ENCODE measurements at places on chromosomes 2 and 18.
A peak's percentile ranks its signal among the peaks of the same experiment; 100 is the strongest.

GRCh38 chr2:26778507-26778906 lies 7.3 kb upstream of the CENPA start:
- DNase-seq: no peak

GRCh38 chr18:26052505-26052904 lies 37.9 kb downstream of the SS18 start:
- DNase-seq: no peak

- no peak for DNase-seq
These were observed 59.8 kb downstream of the BMP10 start for GRCh38 chr2:68811364-68811763.

DNA sequence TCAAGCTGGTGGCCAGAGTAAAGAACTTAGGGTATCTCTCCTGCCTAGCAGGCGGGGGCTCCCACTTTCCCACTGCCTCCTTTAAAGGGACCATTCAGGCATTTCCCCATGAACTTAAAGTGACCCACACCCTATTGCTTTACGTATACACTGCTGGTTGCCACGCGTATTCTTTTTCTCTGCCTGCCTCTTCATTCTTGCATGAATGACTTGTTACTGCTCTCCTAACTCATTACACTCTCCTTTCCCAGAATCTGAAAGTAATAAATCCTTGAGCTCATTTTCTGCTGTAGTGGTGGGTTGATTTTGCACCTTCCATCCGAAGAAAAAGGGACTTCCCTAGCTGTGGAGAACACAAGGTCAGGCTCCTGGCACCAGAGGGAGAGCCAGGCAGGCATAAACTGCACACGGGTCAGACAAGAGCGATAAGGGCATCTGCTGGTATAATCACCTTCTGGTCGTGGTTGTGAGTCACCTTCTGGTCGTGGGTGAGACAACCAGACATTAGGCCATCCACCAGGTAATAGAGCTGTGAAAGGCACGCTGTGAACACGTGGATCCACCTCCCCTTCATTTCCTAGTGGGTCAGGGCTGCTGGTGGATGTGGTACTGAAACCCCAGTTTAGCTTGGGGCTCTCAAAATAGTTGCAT lies 950.3 kb downstream of the SOCS6 start:
- no peak for DNase-seq

GRCh38 chr2:43070676-43071502 lies 155.5 kb downstream of the ZFP36L2 start:
- DNase-seq: no peak

DNA sequence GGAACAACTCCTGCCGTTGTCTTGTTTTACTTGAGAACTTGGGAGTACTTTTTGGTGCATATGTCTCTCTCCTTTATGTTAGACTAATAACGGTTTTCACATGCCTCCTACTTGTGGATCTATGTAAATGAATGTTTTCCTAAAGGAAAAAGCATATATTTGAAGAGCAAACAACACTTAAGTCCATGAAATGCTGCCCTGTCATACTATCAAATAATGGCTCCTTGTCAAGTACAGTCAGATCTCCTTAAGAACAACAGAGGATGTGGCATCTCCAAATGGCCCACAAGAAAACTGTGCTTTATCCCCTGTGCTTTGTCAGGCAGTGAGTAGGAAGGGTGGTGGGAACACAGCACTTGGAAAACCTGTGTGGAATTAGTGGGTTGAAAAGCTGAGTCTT lies 198.2 kb downstream of the PTGR3 start:
- DNase-seq: no peak

DNA sequence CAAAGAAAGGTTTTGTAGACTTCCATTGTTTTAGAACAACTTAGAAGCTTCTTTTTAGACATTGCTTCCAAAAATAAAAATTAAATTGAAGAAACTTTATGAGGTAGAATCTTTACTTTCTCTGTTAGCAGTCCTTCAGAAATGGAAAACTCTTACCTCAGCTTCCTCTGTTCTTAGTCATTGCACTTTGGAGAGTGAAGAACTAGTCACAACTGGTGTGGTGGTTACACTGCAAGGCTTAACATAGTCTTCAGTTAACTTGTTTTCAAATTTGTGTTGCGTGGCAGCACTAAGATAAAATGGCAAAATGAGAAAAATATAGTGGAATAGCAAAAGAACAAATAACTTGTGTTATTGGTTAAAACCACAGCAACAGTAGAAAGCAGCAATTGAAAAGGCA lies 332.6 kb downstream of the KIAA1328 start:
- no peak for DNase-seq

- no peak for DNase-seq
These were observed 67.2 kb upstream of the ATL2 start for GRCh38 chr2:38444247-38444646.

DNA sequence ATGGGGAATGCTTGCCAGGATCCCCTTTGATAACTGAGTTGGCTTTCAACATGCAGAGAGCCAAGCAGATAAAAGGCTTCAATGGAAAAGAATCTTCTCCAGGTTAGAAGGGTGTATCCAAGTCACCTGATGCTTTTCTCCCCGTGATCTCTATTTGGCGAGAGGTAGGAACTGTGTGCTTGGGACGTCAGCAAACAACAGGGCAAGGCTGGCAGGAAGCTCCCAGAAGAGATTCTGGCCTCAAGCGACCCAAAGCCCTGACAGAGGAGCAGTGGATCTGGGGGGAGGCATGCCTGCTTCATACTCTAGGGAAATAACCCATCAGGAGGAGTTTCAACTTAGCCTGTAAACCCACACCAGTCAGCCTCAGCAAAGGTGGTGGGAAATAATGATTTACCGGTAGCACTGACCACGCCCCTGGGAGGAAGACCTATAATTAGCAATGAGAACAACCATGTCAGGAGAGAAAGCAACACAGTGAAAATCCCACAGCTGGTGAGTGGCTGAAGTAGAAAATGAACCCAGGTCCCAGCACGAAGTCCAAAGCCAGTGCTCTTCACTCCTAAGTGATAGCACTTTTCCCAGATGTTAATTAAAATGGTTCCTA lies 76.3 kb upstream of the SEC11C start:
- DNase-seq: no peak

GRCh38 chr2:8543383-8544170 lies 138.3 kb upstream of the ID2 start:
- no peak for DNase-seq

DNA sequence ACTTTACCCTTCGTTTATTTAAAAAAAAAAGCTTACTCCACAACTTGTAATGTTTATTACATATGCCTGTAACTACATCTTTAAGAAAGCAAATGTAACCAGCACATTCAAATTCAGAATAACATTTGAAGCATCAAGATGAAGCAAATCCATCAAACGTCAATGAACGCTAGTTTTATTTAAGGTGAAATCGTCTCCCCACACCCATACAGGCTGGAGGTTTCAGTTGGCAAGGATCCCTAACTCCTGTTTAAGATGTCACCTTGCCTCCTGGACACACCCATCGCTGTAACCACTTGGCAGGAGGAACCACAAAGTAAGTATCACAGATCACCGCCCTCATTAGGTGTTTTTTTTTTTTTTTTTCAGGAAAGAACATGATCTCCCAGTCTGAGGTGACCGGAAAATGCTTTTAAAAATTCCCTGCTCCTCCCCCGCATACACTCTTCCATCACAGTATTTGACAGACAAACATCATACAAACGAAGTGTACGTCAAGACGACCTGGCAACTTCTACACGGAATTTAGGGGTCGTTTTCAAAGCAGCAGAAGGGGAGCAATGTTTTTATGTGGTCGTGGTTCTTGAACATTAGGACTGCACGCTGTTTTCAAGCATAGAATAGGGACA lies 19.7 kb upstream of the STPG4 start:
- DNase-seq: peak; percentile 36

DNA sequence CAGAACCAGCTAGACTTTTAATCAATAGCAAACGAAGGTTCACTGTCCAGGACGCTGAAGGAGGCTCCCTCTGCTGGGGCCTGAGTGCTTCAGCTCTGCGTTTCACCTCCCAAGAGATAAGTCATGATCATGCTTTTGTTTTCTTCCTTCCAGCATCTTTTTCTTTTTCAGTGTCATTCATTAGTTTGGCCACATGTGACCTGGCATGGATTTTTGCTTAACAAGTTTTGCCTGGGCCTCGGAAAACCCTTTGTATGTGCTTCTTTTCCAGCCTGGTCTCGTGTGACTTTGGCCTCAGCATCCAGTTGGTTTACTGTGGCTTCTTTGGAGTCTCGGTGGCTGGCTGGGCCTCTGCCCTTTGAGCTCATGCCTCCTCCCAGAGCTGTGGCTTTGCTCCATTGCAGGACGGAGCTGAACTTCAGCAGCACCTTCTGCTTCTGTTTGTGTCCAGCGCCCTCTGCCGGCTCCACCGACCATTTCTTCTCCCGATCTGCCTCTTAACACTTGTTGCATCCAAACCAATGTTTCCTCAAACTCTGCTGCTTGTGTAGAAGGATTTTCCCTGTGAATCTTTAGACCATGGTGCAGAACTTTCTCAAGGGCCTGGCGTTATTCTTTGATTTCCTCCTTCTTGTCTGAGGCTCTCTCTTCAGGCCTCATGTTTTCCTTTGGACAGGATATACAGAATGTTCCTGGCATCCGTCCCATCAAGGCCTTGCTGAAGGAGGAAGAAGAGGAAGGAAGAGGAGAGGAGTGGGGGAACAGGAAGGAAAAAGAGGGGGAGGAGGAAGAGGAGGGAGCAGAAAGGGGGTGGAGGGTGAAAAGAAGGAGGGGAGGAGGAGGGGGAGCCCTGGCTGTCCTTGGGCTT lies 23.6 kb upstream of the HES6 start:
- peak; percentile 65 for DNase-seq

GRCh38 chr2:129203331-129203730 lies 776.1 kb upstream of the RAB6C start:
- DNase-seq: no peak

GRCh38 chr2:111990375-111990774 lies 64.7 kb upstream of the TMEM87B start:
- no peak for DNase-seq

GRCh38 chr2:191889931-191890330 lies 43.0 kb upstream of the CAVIN2 start:
- no peak for DNase-seq

- DNase-seq: no peak
These were observed 293.0 kb downstream of the KCNS3 start for GRCh38 chr2:18171191-18172139.

GRCh38 chr2:233142355-233142897 lies 82.3 kb downstream of the INPP5D start:
- DNase-seq: no peak

- no peak for DNase-seq
These were observed 154.3 kb downstream of the SEPTIN10 start for GRCh38 chr2:109459485-109459884.

DNA sequence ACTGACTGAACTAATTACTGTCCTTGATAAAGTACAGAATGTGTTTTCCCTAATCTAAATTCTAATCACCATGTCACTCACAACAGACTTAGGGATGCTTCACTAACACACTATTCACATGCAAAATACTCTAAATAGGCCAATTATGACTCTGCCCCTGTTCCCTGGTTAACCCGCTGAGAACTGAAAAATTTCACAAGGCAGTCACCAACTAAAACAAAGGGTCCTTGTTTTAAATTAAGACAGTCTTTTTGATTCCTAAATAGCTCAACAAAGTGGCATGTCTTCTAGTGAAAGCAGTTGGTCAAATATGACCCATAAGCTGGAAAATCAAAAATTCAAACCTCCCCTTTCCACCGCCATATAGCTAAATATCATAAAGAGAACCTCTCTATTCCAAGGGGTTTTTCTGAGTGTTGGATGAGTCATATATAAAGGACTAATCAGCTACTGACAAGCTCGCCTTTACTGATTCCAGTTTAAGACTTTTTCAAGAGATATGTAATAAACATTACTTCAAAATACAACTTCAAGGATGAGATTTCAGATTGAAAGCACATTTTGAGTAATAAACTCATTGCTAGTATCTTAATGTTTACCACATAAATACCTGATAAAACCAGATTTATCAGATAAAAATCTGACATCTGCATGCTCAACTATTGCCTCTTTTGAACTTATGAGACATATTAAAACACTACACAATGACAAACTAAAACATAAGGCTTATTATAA lies 235.8 kb downstream of the TCF4 start:
- DNase-seq: no peak

DNA sequence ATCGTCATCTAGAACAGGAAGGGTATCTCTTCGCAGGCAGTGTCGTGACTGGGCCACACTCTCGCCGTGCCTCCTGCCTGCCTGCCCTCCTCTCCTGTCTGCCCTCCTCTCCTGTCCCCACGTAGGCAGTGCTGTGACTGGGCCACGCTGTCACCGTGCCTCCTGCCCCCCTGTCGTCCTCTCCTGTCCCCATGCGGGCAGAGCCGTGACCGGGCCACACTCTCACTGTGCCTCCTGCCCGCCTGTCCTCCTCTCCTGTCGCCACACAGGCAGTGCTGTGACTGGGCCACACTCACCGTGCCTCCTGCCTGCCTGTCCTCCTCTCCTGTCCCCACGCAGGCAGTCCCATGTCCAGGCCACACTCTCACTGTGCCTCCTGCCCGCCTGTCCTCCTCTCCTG lies 51.4 kb downstream of the ZNF236 start:
- no peak for DNase-seq

- DNase-seq: no peak
These were observed 637.2 kb upstream of the ZEB2 start for GRCh38 chr2:145157036-145157675.

DNA sequence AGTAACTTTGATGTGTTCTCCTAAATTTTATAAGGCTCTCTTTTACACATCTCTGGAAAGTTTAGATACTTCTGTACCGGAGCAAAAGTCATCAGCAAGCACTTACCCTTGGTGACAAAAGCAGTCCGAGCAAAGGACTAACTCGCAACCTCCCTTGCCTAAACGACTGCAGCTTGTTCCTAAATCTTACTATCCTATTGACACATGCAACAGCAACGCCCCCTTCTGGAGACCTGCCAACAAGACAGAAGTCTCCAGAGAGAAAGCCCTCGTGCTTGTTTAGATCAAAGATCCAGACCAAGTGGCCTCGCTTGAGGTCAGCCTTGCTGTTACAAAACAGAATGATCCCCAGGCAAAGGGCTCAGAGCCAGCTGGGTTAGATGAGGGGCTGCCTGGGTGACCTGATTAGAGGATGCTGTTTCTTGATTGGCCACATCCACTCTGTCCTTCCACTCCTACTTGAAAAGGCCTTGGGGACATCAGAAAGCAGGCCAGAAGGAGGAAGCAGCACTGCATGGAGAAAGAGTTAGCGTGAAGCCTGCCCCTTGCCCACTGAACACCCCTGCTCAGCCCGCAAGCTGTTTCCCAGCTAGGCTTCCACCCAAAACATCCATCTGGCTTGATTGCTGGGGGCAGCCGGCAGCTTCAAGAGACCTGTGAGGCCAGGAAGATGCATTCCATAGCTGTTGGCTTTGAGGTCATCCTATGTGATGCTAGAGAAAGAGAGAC lies 94.3 kb downstream of the HNRNPLL start:
- peak; percentile 71 for DNase-seq

DNA sequence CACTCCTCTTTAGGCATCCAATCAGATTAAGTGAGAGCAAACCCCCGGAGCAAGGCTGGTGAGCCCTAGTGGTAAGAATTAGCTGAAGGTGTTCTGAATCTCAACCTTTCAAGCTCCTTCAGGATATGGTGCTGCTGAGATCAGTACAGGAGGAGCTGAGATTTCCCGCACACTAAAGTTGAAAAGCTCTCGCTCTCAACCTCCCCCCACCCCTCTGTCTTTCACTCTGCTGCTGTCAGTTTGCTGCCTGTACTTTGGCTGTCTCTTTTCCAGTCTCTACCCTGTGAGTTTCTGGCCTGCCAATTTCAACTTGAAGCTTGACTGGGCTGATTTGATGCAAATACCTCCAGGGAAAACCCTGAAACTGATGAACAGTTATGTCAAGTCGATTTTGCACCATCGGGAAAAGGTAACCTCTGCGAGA lies 15.7 kb downstream of the ZEB2 start:
- no peak for DNase-seq

GRCh38 chr2:118185210-118186109 lies 97.2 kb downstream of the INSIG2 start:
- peak; percentile 21 for DNase-seq

- DNase-seq: no peak
These were observed 76.2 kb upstream of the COL5A2 start for GRCh38 chr2:189255711-189256110.

Data from effector CD4-positive, alpha-beta T cell (primary cell).